SIG-M5 (cell line): ENCODE measurements at places on chromosomes 16 and 17.
A peak's percentile ranks its signal among the peaks of the same experiment; 100 is the strongest.

- no peak for DNase-seq
These were observed 10.5 kb downstream of the PDZD9 start for GRCh38 chr16:21990381-21990944.

DNA sequence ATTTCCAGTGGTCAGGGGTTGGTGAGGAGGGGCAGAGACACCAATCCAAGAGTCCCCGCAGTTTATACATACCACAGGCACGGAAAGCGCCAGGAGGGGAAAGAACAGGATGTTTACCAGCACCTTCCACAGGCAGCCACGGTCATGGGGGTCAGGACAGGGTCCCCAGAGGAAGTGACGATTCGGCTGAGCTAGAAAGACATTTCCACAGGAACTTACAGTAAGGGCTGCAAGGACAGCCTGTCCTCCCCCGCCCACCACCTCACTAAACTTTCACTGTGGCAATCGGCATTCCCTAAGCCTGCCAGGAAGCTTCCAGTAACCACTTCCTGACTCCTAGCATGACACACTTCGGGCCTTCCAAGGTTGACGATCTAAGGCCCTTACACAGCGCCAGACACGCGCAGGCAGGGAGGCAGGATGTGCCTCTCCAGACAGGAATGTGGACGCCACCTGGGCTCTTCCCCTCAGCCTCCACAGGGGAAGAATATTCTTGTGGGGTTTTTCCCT, 1.2 kb upstream of the MT2A start:
- no peak for DNase-seq

DNA sequence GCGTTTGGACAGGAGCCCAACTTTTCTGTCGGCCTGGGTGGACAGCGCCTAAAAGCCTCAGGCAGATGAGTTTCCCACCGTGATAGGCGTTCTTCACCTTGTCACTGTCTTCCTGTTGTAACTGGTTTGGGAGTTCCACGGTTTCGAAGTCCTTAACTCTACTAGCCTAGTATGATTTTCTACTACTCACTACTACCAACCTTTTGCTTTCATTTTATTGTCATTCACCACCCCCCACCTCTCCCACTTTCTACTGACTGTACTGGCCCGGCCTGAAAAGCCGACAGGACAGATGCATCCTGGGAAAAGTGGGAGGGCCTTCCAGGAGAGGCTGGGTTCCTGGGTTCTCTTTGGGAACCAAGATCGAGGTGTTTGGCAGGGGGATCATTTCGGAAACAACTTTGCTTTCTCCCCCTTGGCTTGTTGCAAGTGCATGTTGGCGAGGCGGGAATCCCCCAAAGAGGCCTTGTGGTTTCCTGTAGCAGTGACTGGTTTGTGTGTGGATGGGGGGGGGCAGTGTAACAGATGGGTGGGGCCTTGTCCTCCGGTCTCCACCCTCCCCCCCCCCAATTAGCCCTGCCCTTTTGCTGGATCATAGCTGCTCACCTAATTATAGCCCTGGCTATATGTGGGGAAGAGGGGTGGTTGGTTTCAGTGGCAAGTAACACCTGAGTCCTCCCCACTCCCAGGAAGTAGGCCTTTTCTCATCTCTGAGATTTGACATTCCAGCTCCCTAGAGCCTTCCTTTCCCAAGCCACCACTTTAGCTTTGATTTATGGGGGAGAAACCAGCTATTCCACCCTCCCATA, 1.4 kb downstream of the EIF5A start:
- no peak for DNase-seq

GRCh38 chr17:67211742-67212141, 33.3 kb downstream of the HELZ start:
- peak; percentile 81 for DNase-seq

DNA sequence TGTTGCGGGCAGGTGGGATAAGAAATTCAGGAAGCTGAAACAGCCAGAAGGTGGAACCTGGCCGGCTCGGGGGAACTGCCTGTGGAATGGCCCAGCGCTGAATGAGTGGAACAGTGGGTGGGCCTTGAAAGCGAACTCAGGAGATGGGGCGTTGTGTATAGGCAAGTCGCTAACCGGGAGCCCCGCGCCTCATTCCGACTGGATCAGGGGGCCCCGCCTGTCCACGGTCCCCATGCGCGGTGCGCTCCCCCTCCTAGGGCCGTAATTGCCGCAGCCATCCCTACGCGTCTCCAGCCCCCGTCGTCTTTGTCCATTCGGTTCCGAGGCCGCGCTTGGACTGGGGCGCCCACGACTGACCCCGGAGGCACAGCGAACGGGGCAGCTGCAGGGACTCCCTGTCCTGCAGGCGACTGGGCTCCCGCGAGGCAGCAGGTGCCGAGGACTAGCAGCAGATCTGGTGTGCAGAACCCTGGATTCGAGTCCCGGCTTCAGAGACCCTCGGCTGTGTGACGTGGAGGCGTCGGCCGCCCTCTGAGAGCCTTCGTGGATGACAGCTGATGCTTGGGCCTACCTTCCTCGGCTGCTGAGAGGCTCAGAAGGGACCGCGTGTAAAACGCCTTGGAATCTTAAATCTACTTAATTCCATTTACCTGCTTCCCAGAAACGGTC, 10.9 kb upstream of the CA4 start:
- DNase-seq: no peak

DNA sequence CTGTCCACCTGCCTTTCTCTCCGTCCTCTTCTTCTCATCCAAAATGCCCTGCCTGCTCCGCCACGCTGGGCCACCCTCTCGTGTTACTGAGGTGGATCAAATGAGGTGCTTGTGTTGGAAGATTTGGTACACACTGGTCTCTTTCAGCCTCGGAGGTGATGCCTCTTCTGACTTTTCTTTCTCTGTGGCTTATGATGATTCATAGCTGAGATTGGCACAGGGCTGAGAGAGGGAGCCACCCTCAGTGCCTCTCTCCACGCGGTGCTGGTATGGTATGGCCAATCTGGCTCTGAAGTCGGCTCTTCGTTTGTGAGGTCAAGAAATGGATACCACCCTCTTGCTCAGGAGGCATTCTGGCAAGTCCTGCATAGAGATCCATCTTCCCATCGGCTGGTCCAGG, 82.4 kb downstream of the PLCG2 start:
- DNase-seq: no peak

GRCh38 chr17:45221081-45222013, at the start of gene FMNL1:
TSS of gene FMNL1 (plus strand) at chr17:45221885. CDS start at chr17:45222125, 240 bp downstream.
- no peak for DNase-seq

GRCh38 chr16:15822957-15823356, 33.9 kb downstream of the MYH11 start:
- no peak for DNase-seq

DNA sequence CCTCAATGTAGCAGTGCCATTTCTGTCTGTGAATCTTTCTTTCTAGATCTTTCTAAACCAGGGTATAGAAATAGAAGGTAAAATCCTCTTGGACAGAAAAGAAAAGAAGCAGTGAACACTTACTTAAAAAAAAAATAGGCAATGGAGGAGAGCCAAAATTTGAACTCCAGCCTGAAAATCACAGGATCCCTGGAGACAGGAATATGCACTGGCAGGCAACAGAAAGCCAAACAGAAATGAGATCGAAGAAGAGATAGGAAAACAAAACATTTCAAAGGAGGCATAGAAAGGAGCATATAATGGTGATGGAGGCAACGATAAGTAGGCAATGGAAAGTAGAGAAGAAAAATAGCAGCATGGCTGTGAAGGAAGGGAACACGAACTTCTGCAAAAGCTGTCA, 253.7 kb upstream of the HSBP1 start:
- no peak for DNase-seq

- no peak for DNase-seq
These were observed 11.1 kb downstream of the ITFG1 start for GRCh38 chr16:47449788-47450187.

DNA sequence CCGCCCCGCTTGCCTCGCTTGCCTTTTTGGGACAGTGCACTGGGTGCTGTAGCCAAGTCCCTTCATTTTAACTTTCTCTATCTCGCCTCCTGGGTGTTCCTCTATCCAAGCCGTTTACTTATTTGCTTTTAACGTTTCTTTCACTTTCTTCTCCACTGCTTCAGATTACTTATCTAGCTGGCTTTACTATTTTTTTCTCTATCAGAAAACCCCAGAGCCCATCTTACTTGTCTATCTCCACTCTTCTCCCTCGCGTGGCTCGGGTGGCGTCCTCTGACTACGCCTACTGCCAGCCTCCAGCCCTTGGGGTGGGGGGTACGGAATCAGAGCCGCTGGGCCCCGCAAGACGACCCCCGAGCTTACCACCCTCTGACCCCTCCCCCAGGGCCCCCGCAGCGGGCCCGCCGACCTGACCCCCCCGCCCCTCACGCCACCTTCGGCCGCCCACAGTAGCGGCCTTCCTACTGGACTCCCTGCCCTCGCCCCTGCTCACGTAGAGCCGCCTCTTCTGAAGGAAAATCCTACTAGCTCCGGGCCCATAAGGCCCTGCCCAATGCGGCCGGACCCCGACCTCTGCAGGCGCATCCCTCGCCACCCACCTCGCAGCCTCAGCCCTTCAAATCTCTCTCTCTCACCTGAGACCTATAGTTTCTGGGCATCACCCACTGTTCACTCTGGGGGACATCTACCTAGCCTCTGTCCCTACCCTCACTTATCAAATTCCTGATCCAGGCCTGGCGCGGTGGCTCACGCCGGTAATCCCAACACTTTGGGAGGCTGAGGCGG, 1.0 kb upstream of the SLC12A4 start:
- DNase-seq: no peak

DNA sequence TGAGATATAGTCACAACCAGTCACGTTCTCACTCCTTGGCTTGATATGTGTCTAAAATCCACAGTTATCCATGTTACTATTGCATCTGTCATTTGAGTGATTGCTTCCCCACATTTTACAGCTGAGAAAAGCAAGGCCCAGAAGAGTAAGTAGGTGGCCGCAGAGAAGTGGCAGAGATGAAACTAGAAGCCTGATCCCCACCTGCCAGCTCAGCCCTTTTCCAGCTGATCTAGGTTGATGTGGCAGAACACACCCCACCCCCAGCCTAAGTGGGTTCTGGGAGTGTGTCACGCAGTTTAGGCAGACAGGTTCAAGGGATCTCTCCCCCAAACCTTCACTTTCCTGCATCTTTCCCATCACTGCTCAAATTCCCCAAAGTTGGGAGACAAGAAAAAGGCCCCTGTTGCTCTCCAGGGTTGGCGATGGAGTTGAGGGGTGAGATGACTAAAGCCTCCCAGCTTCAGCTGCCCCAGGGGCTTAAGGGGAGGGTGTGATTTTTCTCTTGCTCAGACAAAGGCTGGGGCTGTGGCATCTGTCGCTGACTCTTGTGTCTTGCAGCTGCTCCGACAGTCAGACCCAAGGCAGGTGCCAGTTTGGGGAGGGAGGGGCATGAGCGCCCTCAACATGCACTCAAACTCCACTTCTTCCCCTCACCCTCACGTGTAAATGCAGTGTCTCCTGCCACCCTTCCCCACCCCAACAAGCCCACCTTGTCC, 48.9 kb upstream of the LHX1 start:
- no peak for DNase-seq

- no peak for DNase-seq
These were observed 25.3 kb upstream of the LITAF start for GRCh38 chr16:11611871-11612664.

DNA sequence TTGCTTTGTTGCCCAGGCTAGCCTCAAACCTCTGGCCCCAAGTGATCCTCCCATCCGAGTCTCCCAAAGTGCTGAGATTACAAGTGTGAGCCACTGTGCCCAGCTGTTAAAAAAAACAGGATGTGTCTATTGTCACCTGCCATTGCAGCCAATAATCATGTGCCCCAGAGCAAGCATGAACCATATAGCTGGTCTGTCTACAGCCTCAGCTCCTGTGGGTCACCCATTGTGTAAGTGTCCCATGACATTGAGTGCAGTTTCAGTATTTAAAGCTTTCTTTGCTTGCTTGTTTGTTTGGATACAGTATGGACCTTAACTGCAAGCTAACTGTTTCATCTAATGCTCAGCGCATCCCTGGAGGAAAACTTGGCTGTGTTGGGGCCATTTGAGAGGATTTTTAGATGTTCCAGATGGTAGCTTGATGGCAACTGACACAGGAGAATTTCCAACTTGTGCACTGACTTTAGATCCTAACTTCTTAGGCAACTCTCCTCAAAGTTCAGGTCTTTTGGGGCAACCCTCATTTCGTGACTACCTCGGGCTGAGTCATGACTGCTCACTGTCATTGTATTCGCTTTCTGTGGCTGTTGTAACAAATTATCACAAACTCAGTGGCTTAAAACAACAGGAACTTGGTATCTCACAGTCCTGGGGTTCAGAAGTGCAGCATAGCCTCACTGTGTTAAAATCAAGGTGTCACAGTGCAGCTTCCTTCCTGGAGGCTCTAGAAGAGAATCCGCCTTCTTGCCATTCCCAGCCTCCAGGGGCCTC, 30.3 kb upstream of the ADORA2B start:
- no peak for DNase-seq

DNA sequence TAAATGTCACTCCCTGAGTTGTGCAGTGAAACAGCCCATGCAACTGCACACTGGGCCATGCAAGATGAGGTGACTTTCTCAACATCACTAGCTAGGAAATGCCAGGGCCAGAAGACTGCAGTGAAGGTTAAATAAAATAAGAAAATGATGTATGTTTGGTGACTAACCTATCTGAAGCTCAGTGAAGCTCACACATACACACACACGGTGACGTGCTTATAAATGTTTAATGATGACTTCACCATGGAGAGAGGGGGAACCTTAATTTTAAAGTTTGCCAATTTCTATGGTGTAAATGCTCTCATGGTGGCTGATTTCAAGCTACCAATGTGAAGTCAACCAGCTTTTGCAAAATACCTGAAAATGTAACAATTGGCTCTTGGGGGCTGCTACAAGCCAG, 166.4 kb downstream of the MAF start:
- DNase-seq: no peak

DNA sequence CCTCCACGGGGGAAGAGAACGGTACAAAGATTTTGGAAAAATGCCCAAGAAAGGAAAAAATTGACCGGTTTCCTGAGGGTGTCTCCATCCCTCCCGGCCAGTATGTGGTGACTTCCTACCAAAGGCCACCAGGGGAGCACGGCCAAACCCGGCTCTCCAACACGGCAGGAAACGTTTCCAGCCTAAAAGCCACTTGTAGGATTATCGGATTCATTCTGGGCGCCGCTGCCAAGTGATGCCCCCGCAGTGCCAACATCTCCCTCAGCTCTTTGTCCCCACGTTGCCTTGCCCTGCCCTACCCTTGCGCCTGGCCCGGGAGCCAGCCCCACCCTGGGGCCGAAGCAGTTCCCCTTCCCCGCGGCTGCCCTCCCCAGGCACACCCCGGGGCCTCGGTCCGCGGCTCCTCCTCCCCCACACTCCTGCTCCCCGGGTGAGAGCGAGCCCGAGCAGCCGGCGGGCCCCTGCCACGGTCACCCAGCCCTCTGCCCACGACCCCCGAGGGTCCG, 688 bp downstream of the CRK start:
- DNase-seq: no peak
